ENCODE measurements at places on chromosomes 3 and 15.

DNA sequence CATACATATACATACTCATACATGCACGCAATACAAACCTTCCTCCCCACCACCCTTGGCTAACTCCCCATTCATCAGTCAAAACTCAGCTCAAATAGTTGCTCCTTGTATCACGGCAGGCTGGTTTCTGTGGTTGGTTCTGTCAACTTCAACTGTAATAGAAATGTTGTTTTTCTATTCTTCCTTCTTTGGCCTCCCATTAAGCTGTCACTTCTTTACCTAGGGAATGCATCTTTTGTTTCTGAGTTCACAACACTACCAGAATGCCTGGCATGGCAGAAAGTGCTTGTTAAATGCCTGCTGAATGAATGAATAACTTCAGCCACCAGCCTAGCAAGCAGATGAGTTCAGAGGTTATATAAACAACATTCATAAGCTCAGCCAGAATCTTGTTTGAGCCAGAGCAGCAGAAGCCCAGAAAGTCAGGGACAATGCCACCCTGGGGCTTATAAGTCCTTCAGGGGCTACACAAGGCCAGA is 63.1 kb downstream of the B3GALNT1 start:
- no peak for DNase-seq

- DNase-seq, result peak; percentile 76
Observed at GRCh38 chr3:31704591-31705179, 172.0 kb downstream of the STT3B start.

GRCh38 chr3:12991861-12992281 is 81.4 kb downstream of the IQSEC1 start:
- DNase-seq, result no peak

GRCh38 chr15:49589030-49589429 is 31.6 kb downstream of the FAM227B start:
- DNase-seq, result no peak

- no peak for DNase-seq
Observed at GRCh38 chr3:115156046-115156654, 9.1 kb upstream of the ZBTB20 start.

DNA sequence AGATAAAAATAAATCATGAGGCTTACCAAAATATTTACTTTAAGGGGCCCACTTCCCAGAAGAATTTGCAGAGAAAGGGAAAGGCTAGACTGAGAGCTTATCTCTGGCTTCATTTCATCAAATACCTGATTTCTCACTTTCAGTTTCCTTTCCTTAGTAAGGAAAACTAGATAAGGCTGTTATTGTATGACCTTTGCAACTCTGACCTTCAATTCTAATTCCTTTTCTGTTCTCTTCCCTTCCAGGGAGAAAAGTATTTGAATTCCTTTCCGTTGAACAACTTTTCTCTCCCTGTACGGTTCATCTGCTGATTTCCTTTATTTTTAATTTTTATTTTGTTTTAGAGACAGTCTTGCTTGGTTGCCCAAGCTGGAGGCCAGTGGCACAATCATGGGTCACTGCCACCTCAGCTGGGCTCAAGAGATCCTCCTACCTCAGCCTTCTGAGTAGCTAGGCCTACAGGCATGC is 7.1 kb upstream of the PXK start:
- DNase-seq, result no peak

DNA sequence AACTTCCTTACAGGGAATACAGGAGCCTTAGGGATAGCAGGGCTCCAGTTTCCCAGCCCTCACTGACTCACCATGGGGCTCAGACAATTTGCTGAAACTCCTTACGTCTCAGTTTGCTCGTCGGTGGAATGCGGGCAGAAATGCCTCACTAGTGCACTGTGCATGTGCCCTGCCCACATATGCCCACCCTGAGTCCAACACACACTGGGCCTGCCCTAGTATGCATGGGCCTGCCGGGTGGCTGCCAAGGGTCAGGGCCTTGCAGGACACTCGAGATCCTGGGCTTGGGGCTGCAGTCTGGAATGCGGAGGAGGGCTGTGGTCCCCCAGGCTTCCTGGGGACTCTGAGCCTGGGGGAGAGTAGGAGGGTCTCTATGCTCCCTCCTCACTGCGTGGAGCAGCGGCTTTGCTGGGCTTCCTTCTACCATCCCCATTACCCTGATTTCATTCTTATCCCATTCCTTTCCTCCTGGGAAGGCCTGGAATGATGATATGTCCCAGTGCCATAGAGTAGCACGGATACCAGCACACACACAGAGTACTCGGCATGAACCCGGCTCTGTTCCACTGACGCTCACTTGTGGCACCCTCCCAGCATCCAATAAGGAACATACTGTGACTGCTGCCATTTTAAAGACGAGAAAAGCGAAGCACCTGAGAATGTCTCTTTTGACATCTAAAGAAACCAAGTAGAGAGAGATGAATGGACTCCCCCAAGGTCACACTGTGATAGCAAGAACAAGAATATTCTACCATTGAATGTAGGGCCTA is 124.2 kb downstream of the ASB7 start:
- DNase-seq, result no peak

GRCh38 chr3:157914882-157915281 is 191.3 kb downstream of the SHOX2 start:
- DNase-seq, result peak; percentile 9

DNA sequence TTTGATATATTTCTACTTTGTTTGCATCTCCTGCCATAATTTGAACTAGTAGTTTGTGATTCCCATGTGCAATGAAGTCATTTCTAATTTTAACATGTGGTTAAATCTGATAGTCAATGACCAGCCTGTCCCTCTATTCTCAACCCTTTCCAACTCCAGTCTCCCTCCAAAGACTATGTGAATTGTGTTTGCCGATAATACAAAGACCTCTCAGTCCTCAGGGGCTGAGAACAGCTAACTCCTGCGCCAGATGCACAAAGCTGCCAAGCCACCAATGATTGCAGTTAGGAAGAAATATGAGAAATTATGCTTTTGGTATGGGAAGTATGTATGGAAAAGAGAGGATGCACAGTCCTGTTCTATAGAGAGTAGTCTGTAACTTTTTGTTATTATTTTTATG is 54.0 kb downstream of the KCNH8 start:
- no peak for DNase-seq

DNA sequence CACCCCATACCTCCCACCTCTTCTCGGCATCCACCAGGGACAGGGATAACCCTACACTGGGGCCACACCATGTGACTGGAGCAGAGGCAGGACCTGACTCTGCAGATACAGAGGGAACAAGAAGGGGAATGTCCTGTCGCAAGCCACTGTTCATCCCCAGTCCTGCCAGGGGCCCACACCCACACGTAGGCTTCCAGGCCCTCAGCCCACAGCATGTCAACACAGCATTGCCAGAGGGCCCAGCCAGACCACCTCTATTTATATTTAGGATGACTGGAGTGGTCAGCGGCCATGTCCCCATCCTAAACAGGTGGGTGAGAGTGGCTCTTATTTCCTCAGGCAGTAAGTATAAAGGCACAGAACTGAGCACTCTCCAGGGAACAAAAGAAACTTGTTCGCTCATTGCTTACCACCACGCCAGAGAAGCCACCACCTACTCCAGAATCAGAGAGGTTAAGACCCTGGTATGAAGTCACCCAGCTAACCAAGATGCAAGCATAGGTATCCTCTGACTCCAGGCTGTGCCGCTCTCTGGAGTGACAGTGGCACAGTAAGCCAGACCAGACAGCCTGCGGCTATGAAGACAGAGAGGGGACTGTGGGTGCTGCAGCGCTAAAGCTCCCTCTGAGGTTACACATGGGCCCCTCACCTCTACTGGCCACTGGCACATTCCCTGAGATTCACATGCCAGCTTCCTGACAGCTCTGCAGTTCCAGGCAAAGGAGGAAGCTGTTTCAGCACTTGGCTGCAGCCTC is 67.9 kb downstream of the LRIG1 start:
- no peak for DNase-seq

- no peak for DNase-seq
Observed at GRCh38 chr3:126022741-126023359, 53.9 kb downstream of the ROPN1B start.

GRCh38 chr15:91632981-91633380 is 220.5 kb upstream of the SLCO3A1 start:
- DNase-seq, result no peak

DNA sequence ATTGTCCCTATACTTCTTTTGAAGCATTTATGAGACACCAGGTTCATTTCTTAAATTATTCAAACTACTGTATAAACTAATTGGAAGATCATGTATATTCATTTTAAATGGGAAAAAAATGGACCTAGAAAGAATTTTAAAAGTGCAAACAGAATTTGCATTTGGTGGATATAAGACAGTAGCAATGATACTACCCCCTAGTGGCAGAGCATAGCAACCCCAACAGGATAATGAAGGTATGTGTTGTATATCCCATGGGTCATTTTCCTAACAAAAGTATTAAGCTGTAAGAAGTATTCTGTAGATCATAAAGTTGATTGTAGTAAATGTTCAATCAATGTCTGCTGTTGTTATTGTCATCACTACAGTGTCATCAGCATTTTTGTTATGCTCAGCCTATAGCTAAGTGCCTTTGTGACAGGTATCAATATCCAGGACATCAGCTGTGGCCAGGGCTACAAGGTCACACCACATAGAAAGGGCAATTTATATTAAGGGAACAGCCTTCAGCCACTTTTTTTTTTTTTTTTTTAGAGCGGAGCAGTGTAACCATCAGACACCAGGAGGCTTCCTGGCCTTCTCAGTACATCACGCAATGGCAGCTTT is 175.8 kb downstream of the FOXB1 start:
- DNase-seq, result peak; percentile 42

GRCh38 chr3:155229086-155229485 is 64.4 kb downstream of the STRIT1 start:
- no peak for DNase-seq

GRCh38 chr3:141643391-141643790 is 94.7 kb upstream of the RNF7 start:
- DNase-seq, result no peak

DNA sequence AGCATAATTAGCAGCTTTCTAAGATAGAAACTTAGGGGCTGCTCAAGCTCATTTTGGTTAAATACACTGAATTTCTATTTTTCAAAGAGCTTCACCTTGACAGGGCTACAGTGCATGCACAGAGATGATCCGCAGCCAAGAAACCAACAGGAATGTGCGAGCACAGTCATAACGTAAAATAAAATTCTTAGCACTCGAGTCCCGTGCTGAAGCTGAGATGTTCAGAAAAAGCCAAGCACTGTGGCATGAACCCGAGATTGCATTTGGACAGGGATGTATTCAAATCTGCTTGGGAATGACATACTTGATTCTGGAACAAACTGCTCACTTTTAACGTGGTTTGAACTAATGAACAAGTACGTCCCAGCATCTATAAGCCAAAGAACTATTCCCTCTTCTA is 340.3 kb downstream of the FOXP1 start:
- no peak for DNase-seq

- DNase-seq, result no peak
Observed at GRCh38 chr15:62109982-62110851, 43.4 kb downstream of the C2CD4A start.
